Lower leg skin (tissue), 4 donors: ENCODE measurements at places on chromosomes 11 and 22. TPM values are rescaled to one million over a fixed set of nuclear protein-coding genes. Genes with fewer than 3 reads are reported as not detected.

DNA sequence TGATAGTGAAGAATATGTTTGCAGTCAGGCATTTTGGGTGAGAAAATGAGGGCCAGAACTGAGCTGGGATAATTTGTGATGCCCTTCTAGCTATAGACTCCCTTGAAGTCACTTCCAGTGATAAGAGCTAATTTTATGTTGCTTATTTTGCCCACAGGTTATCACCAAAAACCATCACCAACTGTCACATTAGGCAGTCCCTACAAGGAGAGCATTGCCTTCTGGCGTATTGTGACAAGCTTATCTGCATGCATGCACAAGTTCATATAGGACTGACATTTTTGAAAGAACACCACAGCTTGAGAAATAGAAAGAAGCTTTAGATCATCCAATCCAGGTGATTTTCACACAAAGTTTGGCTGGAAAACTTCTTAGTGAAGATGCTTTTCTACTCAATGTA is 735.3 kb upstream of the RAG2 start:
- DNase-seq: no peak

DNA sequence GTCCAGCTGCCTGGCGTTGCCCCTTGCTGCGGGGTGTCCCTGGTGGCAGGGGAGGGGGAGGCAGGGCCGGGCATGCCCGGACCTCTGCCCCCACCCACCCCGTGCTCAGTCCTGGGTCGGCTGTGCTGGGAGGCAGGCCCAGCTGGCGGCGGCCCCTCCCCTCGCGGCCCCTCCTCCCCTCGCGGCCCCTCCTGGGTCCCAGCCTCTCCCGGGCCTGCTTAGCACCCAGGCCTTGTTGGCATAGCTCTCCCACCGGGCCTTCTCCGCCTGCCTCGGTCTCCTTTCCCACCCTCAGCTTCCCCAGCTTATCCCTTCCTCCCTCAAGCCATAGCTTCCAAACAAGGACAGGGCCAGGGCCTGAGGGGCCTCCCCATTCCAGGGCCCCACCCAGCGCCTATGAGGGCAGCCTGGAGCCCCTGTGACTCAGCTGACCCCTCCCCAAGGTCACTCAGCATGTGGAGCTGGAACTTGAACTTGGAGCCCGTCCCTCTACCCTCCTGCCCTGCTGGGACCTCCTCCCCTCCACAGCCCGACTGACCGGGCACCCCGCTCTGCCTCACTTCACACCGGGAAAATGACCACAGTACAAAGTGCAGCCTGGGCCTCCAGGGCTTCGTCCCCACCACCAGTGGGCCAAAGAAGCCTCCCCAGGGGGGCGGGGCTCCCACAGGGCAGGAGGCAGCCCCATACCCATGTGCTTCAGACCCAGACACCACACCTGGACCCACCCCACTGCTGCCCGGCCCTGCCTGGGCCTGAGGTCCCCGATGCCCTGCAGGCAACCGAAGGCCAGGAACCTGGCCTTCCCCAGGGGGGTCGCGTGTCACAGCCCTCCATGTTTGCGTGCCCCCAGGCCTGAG is 1.2 kb downstream of the EPS8L2 start:
- no peak for DNase-seq

GRCh38 chr22:27461470-27461869 is 340.1 kb downstream of the MN1 start:
- DNase-seq: no peak

DNA sequence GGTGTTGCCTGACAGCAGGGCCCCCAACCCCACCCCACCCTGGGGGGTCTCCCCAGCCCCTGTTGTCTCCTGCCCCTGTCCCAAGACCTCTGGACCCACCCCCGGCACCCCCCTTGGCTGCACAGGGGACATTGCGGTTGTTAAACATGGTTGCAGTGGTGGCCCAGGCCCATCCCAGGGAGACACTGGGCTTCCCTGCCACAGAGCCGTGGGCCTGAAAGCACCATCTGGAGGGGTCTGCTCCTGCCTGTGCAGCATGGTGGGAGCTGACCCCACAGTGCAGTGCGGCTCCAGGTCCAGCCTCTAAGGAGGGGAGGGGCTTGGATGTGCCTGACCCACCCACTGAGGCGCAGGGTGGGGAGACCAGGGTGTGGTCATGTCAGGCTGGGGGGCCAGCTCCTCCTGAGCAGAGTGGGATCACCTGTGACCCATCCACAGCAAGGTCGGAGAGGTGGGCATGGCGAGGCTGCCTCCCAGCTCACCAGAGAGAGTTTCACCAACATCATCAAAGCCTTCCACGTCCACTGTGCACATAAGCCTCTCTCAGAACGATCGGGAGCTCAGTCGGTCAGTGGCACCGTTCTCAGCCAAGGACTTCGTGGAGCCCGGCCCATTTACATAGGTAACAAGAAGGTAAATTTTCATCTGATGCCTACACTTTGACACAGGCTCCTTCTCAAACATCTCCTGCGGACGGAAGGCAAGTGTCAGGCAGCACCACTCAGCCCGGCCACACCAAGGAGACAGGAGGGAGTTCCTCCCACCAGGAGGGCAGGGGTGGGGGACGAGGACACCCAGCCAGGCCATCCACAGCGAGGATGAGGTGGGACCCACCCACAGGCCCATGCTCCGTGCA is 201.1 kb downstream of the BRD1 start:
- no peak for DNase-seq

GRCh38 chr22:40376149-40376548 is 5.8 kb downstream of the SGSM3 start:
- DNase-seq: no peak

DNA sequence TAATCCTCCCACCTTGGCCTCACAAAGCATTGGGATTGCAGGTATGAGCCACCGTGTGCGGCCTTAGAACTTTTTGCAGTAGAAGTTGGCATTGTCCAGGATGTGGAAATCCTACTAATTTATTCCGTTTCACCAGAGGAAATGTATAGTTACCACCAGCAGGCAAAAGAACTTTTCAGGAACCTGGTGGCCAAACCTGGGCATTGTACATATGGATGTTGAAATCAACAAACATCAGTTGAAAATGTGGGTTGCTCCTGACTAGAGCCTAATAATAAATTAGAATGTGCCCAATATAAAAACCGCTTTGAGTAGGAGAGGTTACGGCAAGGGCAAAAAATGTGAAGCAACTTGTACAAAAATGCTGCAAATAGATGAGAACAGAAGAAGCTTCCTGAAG is 40.7 kb upstream of the XBP1 start:
- DNase-seq: no peak

- no peak for DNase-seq
Measured at GRCh38 chr22:35578836-35579575, 38.1 kb downstream of the MB start.

GRCh38 chr11:130671801-130672700 is 223.6 kb downstream of the ADAMTS15 start:
- no peak for DNase-seq

DNA sequence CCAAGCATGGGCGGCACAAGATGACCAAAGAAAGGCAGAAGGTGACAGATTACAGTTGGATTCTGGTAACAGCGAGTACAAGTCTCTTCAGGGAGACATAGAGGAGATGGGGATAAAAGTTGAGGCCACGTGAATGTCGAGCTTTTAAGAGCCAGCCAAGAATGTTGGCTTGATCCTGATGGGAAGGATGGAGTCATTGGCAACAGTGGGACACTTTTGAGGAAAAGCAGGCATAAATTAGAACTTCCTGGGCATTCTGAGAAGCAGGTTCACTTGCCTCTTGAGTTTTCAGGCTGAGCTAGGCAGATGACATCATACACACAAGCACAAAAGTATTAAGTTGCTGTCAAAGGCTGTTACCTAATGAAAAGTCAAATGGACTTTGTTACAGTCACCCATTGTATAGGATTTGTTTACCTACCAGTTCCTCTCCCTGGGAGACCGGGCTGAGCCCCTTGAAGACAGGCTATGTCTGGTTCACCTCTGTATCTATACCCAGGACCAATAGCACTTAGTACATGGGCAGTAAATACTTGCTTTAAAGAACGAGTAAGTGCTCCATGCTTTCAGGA is 41.1 kb downstream of the TNRC6B start:
- DNase-seq: no peak

- DNase-seq: no peak
Measured at GRCh38 chr11:111823131-111823530, 48.2 kb downstream of the ALG9 start.

DNA sequence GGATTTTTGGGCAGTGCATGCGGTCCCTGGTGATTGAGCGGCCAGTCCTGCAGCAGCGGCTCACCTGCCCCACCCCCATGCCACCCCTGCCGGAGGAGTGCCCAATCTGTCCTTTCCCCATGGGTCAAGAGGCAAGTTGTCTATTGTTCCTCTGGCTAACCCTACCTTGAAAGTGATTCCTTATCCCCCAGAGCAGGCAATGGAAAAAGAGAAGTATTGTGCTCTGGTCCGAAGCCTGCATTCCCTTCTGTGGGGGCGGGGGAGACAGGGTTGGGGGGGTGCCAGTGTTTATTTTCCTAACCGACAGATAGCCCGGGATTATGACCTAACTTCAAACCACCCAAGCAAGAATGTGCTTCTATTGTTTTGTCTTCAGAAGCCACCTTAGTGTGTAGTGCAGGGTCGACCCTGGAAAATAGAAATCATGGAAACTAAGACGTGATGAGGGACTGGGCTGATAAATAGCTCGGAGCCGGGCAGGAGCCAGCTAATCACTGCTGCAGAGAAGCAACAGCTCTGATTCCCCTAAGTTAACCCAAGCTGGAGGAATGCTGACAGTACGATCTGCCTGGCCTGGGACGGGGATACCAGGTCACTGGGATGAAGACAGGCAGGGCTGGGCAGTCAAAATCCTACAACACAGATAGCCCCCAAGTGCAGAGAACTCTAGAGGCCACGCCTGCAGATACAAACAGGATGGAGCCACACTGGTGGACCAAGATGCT is 38.7 kb upstream of the ATXN10 start:
- no peak for DNase-seq

- DNase-seq: no peak
Measured at GRCh38 chr11:86490582-86490981, 115.9 kb downstream of the CCDC81 start.

DNA sequence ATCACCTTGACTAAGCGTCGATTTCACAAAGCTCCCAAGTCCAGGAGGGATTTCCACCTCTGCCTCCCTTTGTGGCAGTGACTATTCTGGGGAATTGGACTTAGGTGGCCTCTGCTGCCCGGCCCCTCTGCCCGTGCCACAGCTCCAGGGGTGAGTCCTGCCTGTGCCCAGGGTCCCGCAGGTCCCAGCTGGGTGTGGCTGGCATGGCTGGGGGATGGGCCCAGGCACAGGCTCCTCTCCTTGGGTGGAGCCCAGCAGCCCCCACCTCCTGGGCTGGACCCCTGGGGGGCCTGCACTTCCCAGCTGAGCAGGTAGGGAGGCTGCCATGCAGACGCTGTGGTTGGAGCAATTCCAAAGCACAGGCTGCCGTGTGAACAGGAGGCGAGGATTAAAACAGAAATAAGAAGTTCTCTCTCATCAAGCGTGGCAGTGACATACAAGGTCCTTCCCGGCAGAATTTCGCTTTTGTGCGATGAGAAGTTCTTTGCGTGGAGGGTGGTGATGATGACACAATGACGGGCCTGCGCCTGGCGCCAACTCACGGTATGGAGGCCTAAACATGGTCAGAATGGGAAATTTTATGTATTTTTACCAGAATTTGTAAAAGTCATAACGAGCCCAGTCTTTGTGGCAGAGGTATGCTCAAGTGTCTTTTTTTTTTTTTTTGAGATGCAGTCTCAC is 107.3 kb downstream of the BRD1 start:
- DNase-seq: peak; percentile 80

DNA sequence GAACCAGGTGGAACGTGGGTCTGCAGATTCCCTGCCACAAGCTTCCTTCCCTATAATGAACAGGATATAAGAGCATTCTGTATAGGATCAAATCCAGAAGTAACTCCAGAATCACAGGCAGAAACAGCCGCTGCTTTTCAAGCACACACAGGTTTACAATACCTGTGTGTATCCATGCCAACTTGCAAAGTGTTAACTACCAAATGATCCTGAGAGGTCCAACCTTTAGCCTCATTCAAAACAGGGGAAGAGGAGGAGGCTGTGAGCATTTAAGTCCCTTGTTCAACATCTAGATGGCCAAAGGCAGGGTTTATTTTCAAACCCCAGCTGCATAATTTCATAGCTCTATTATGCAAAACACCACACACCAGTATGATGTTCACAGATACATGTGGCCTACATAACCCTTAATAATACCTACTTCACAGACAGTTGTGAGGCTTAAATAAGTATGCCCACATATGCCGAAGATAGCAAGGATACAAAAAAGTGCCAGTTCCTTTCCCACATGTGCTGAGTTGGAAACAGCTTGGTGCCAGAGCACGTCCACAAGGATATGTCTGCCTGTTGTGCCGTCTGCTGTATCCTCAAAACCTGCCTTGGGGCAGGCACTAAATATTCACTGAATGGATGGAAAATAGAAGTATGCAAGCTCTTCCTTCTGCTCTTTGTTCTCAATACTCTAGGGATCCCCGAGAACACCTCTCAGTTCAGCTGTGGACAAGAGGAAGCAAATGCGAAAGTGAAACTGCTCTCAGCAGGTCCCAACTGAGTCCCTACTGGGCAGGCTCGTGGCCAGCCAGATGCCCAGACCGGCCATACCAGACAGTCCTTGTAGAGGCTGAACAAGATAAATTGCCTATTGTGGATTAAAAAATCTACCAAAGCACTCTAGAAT is 66.8 kb downstream of the LARGE1 start:
- no peak for DNase-seq

NCF4 gene
- total RNA-seq: 5.4 TPM

NNMT gene
- 381 TPM for total RNA-seq

F2 gene
- not detected for total RNA-seq

PDE2A gene
- total RNA-seq: 34.0 TPM

HTR3A gene
- 0.42 TPM for total RNA-seq

RAG2 gene
- not detected for total RNA-seq

GSTT2 gene
- total RNA-seq: 0.88 TPM

OR51E1 gene
- total RNA-seq: 0.11 TPM
